CD4-positive, alpha-beta T cell (primary cell): ENCODE measurements at places on chromosomes 3 and 15. TPM values are rescaled to one million over a fixed set of nuclear protein-coding genes. Genes with fewer than 3 reads are reported as not detected.
A peak's percentile ranks its signal among the peaks of the same experiment; 100 is the strongest.

Gene BCL2A1
- 20.0 TPM for total RNA-seq

Gene BDH1
- total RNA-seq: 22.2 TPM

Gene TM4SF18
- not detected for total RNA-seq

DNA sequence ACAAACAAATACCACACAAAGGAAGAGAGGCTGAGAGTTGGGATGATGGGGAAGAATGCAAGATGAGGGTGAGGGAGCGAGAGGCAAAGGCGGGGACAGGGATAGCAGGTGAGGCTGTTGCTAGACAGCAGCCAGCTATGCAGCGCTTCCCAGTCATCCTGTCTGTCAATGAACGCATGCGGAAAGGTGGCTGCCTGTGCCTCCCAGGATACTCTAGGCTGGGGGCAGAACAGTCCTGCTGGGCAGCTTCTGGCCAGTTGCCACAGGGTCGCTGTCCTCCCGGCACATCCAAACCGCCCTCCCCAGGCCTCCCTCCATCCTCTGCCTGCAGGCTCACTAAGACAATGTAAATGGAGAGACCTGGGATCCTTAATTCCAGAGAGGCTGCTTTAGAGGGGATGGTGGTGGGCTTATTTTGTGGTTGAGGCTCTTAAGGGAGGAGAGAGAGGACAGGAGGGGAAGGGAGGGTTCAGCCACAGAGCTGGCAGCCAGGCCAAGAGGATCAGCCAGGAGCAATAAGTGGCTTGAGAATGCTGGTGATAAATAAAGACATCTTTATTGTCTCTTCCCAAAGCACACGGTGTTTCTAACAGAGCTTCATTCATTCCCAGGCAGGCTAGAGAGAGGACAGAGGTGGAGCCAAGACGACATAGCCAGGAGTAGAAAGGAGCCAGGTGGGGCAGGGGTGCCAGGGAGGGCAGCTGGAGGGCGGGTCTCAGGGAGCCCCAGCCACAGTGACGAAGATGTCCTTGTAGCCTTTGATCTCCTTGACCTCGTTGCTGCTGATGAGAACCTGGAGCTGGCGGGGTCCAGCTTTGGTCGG lies 9.2 kb upstream of the TGM5 start:
- DNase-seq: no peak
- no peak overlapping the region for H3K4me3 ChIP-seq
- H3K36me3 ChIP-seq: no peaks in the 10 kb centered on the region
- no peak overlapping the region for H3K27ac ChIP-seq
- H3K4me1 ChIP-seq: peaks cover 1% of the 10 kb centered on the region

DNA sequence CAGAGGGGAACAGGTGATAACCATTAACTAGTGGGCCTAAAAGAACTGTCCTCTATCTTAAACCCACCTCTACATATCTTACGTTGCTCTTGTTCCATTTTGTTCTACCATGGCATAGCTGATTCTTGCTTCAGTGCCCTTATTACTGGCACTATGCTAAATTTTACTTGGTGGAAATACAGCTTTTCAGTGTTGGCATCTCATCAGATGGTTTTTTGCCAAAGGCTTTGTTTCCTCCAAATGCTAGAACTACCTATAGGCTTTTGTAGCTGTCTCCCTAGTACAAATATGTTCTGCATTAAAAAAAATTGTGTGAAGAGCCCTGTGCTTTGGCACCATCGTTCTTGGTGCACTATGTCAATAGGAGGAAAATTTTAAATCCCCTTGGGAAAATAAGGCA lies 145.0 kb upstream of the ZBTB20 start:
- H3K27ac ChIP-seq: no peak overlapping the region
- no peaks in the 10 kb centered on the region for H3K27me3 ChIP-seq
- H3K36me3 ChIP-seq: no peaks in the 10 kb centered on the region
- DNase-seq: no peak
- H3K4me3 ChIP-seq: no peak overlapping the region

GRCh38 chr3:52250122-52250521 lies 4.6 kb downstream of the PPM1M start:
- H3K27ac ChIP-seq: peak overlapping the region; percentile 61
- peaks cover 96% of the 10 kb centered on the region for H3K4me1 ChIP-seq
- no peak overlapping the region for H3K4me3 ChIP-seq

DNA sequence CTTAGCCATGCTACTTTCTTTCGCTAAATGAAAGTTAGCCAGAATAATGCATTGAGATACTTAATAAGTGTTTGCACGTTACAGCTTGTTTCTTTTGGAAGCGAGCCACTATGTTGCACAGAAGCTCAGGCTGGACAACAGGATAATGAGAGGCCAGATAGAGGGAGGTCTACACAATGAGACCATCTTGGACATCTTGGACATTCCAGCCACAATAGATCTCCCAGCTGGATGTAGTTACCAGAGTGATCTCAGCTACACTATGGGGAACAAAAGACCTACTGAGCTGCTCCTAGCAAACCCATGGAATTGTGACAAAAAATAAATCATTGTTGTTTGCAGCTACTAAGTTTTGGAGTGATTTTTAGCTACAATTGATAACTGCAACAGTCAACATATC lies 540.1 kb upstream of the SEMA6D start:
- no peaks in the 10 kb centered on the region for H3K27me3 ChIP-seq
- no peak overlapping the region for H3K27ac ChIP-seq
- H3K4me1 ChIP-seq: no peaks in the 10 kb centered on the region
- H3K4me3 ChIP-seq: no peak overlapping the region
- no peak for DNase-seq

DNA sequence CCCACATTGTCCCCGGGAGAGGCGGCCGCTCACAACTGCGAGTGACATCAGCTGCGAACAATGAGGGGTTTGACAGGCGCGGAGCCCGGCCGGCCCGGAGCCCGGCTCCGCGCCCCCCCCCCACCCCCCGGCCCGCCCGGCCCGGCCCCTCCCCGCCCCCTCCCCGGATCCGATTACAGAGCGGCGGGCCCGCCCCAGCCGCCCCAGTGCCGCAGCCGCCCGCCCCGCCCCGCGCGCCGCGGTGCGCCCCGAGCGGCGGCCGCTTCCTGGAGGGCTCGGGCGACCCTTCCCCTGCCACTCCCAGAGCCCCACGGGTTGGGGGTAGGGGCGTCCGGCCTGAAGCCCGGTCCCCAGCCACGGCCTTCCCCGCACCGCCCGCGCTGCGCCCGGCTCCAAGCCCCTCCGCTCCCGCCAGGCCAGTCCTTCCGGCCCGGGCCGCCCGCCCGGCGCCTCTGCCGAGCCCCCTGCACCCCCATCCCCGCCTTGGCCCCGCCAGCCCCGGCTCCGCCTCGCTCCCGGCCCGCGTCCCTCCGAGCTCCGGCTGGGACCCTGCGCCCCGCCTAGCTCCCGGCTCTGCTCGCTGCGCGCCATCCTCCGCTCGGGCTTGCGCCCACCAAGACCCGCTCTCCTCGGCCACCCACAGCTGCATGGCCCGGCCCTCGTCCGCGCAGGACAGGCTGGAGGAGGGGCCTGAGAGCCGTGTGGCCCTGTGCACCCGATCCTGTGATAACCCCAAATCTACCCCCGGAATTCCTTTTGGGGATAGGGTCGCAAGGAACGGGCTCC lies at the start of gene PCBP4:
Gene PCBP4, minus strand, starts transcription at position 71 of the 786 bp plus-strand sequence. CDS start 6,214 bp downstream, outside the sequence.
- peak; percentile 62 for DNase-seq
- peaks cover 33% of the 10 kb centered on the region for H3K4me1 ChIP-seq
- H3K4me3 ChIP-seq: peak within 1 kb of the TSS; percentile 65
- no peaks in the 10 kb centered on the region for H3K27me3 ChIP-seq
- peak within 1 kb of the TSS; percentile 38 for H3K27ac ChIP-seq
- H3K36me3 ChIP-seq: no peaks in the 10 kb centered on the region

DNA sequence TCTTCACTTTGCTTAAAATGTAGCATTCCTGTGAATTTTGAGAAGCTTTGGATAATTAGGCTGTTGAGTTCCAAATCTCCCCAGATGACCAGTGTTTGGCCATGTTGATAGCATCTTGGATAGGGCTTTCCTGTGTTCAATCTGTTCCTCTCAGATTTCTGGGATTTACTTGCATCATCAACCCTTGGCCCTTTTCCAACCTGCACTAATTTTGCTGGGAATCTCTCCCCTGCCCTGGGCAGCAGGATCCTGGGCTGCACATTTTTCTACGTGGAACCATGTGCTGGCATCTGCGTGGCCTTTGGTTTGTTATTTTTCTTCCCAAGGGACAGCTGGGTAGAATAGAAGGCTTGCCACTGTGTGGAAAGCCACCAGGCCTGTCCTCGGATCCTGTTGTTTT lies 75.4 kb upstream of the PLXNA1 start:
- no peaks in the 10 kb centered on the region for H3K27me3 ChIP-seq
- no peaks in the 10 kb centered on the region for H3K36me3 ChIP-seq
- H3K4me3 ChIP-seq: no peak overlapping the region

DNA sequence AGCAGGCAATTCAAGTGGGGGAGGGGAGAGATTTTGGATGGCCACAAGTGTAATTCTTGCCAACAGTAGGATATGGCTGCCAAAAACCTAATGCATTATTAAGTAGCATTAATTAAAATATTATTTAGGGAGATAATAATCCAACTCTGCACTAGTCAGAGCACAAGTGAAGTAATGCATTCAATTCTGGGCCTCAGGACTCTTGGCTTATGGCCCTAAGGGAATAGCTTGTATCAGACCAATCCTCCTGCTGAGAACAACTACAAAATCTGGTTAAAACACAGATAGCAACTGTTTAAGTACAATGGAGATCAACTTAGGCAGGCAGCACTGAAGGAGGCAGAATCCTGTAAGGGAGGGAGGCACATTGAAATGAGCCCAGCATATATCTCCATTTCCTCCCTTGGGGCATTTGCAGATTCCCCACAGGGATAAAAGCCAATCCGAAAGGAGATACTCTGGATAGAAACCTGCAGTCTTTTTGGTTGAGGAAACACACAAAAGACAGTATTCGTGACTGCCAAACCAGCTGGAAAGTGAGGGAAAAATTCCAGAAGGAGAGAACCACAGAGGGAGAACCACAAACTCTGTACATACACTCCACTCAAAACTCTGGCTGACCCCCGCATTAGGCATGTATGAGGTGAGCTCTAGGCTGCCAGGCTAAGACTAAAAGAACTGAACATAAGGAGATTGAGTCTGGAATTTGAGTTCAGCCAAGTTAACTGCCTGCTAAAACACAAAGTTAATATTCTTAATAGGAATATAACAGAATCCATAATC lies 57.4 kb downstream of the ETFA start:
- peaks cover 6% of the 10 kb centered on the region for H3K36me3 ChIP-seq
- DNase-seq: no peak
- no peak overlapping the region for H3K27ac ChIP-seq
- no peaks in the 10 kb centered on the region for H3K27me3 ChIP-seq
- H3K4me1 ChIP-seq: no peaks in the 10 kb centered on the region

DNA sequence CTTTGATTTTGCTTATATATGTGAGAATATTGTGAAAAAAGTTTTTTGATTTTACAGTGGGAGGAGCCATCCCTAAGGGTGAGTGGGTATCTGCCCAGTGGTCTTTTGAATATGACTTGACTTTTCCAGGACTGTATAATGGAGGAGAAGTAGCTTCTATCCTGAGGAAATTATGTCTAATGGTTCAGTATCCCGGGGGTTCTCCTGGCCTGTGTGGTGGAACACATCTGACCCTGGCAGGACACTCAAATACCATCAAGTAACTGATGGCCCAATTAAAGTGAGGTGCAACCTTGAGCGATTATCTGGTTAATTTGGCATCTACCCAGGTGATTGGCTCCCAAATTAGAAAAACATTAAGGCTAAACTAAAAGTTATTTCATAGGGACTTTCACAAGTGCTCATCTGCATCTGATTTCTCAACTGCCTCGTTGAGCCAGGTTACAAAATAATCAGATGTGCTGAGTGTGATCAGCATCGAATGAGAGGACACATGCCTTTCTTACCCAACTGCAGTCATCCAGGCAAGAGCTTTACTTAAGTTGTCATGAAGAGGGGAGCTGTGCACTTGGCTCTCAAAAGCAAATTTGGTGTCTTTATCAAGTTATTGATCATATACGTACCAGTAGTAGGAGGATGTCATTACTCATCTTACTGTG lies 201.4 kb downstream of the IL5RA start:
- no peak overlapping the region for H3K4me3 ChIP-seq
- no peaks in the 10 kb centered on the region for H3K4me1 ChIP-seq
- no peak overlapping the region for H3K27ac ChIP-seq
- no peaks in the 10 kb centered on the region for H3K27me3 ChIP-seq

DNA sequence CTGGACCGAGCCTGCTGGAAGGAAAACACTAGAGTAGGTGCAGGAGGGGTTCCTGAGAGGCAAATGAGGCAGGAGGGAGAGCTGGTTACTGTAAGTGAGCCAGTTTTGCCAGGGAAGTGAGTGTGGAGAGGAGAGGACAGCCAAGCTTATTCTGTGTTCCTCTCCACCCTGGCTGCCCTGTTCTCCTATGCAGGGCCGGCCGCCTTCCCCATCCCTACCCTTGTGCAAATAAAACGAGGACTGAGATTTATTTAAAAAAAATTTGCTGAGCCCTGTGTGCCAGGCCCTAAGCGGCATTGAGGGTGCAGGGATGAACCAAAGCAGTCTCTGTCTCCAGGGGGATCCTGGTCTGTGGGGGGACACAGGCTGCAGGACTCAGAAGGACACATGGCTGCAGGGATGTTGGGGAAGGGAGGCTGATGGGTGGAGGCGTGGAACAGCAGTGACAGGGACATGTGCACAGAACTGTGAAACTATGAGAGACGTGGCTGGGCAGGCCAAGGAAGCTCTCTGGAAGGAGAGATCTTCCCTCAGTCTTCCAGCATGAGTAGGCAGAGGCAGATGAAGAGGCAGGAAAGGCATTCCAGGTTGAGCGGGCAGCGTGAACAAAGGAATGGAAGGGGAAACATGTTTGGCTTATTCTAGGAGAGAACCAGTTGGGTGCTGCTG lies 12.1 kb downstream of the CORO2B start:
- DNase-seq: no peak
- H3K27me3 ChIP-seq: peaks cover 2% of the 10 kb centered on the region
- H3K36me3 ChIP-seq: no peaks in the 10 kb centered on the region

DNA sequence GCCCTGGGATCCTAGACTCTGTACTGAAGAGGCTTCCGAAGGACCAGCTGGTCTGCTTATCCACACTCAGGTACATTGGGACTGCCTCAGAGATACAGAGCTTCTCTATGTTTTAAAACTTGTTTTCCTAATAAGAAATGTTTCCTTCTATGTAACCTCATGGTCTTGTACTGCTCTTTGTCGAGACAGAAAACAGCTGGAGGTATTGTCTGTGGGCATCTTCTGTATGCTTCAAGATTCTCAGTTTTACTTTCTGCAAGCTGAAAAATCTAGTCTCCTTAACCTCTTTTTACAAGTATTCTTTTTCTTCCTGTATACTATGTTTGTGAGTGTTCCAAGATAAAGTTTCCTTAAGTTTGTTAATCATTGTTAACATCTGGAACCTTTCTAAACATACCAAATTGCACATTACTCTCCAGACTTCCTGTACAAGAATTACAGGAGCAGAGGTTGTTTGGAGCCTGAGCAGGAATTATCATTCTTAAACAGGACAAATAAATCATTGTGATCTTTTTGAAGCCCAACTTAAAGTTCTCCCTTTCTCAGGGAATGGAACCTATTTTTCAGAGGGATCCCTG lies 358.3 kb upstream of the CFAP20DC start:
- peaks cover 5% of the 10 kb centered on the region for H3K4me1 ChIP-seq
- no peak for DNase-seq
- H3K4me3 ChIP-seq: no peak overlapping the region
- no peaks in the 10 kb centered on the region for H3K27me3 ChIP-seq
- H3K27ac ChIP-seq: no peak overlapping the region

GRCh38 chr3:136856665-136857064 lies 5.3 kb upstream of the NCK1 start:
- DNase-seq: no peak
- H3K27me3 ChIP-seq: no peaks in the 10 kb centered on the region
- no peak overlapping the region for H3K4me3 ChIP-seq
- no peak overlapping the region for H3K27ac ChIP-seq
